ENCODE measurements at places on chromosomes 7 and 10.

- DNase-seq: peak; percentile 33
These were observed 60.6 kb upstream of the AKR1C1 start for GRCh38 chr10:4902571-4903011.

- DNase-seq: no peak
These were observed 145.4 kb downstream of the SNX10 start for GRCh38 chr7:26437003-26437532.

DNA sequence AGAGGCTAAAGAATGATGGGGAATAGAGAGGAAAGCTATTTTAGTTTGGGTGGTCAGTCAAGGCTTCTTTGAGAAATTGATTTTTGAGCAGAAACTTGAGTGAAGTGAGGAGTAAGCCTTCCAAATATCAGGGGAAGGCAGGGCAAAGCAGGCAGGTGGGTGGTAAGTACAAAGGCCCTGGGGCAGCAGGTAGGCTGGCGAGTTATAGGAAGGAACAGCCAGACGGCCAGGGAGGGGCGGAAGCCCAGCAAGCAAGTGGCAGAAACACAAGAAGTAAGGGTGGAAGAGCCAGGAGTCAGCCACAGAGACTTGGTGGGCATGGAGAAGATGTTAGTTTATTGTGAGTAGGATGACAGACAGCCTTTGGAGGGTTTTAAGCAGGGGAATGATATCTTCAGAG is 34.9 kb downstream of the VWA2 start:
- no peak for DNase-seq

DNA sequence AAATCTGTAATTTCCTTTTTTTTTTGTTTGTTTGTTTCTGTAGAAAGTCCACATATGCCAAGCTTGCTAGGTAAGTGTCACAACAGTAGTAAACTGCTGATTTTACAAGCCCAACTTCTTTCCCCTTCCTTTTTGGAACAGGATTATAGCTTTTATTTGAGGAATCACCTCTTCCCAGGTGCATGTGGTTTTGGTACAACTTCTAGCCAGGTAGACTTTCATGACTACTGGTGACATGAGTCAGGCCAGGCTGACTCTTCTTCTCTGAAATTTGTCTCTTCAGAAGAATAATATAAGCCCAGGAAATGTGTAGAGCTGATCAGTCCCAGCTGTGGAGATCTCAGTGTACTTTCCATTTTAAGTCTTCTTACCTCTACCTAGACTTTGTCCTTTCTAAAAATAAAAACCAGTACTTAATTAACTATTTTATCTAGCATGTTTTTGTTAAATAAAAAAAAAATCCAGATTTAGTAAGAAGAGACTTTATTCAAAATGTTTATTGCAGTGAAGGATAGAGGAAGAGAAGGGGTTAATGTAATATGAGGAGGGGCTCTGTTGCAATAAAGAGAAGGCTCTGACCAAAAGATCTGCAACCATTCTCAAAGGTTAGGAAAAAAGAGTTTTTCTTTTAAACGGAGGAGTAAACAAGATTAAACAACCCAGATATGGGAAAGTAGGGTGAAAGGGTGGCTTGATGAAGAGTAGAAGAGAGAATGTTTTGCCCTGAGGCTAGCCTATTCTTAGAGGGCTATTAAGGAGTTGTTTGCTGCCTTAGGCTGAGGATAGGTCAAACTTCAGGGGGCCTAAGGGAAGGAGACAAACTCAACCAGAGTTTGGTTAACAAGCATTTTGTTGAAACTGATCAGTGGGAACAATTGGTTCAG is 664.2 kb downstream of the SORCS1 start:
- DNase-seq: no peak

DNA sequence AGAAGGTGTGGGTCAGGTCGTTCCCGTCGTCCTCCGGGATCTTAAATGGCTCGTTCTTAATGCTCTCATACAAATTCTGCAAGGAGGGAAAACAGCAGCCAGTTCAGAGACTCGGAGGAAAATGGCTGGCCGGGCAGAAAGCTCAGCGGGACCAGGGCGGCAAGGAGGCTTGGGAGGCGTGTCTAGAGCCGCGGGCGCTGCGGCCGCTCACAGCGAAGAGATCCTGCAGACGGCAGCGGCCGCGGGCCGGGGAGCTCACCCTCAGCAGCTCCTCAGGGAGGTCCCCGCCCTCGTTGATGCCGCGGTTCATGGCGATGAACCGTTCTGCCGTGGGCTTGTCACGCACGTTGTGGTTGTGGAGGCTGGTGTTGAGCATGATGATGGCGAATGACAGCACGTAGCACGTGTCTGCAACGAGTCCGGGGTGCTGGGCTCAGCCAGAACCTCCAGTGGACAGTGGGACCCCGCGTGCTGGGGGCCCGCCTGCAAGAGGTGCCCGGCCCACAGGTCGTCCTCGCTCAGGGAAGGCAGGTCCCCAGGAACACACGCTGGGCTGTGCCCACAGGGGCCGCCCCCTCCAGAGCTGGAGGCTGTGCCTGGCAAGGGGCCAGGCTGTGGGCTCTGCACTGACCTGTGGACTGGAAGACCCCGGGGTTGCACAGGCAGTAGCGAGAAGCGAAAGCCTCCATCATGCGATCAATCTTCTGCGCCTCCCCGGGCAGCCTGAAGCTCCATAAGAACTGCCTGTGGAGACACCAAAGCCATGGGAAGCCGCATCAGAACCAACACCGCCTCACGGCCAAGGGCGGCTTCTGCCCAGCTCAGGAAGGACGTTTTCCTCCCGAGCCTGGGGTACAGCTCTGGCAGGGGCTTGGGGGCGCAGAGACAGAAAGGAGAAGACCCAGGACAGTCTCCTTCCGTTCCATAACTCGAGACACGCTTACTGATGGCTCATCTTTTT is 101.6 kb downstream of the CYTH3 start:
- DNase-seq: no peak

DNA sequence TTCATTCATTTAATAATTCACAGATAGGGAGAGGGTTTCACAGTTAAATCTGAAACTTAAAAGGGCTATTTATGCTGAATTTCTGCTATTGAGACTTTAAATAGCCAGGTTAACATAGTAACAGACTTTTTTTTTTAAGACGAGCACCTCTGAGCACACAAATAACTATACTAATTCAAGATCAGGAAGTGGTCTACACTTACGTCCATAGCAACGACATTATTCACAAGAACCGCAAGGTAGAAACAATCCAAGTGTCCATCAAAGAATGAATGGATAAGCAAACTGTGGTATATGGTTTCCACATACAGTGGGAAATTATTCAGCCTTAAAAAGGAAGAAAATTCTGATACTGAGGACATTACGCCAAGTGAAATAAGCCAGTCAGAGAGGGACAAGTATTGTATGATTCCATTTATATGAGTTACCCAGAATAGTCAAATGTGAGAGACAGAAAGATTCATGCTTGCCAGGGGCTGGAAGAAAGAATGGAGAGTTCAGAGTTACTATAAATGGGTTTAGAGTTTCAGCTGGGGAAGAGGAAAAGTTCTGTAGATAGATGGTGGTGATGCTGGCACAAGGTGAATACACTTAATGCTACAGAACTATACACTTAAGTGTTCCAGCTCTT is 140.3 kb upstream of the LAMB4 start:
- DNase-seq: no peak

DNA sequence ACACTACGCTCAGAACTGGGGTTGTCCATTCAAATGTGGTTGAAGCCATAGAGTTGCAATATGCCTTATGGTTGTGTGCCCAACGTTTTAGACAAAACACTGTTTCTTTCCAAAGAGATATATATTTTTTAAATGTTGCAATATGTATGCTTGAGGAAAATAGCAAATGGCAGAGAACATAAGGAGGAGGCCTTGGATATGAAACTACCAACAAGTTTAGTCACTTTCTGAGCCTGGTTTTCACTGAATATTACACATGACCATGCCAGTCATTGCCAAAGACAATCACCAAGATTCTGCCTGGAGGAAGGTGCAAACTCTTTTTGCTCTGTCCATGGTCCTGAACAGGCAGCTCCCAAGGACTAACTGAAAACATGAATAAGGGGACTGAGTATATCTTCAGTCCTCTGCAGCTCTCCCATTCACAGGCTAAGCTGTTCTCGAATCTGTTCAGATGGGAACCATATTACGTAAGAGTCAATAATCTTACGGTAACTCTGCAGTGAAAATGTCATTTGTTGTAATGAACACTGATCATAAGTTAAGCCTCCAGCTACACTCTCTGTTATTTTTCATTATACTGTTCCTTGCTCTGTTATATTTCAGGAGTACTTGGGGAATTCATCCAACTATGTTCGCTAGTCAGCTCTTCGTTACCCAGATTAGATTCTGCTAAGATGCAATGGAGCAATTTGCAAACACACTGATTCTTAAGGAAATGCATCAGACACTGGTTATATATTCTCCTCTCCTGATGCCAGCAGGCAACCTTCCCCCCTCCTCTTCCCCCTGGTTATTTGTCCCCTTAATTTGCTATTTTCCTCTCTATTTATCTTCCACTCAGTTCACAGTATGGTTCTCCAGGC is 90.7 kb upstream of the C1QL3 start:
- DNase-seq: no peak

DNA sequence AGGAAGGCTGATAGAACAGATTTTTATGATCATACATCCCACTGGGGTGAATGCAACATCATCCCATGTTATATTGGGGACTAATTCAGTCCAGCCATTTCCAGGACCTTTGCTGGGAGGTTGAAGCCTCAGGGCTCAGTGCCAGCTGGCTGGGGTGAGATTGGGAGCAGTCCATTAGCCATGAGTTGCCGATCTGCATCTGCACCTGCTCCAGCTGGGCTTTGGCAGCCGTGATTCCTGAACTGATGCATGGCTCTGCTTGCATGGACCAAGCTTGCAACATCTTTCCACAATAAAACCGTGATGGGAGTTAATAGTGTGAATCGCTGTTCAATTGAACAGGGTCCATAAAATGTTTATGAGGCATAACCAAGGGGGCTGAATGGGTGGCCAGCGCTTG is 346.9 kb downstream of the TYW1 start:
- no peak for DNase-seq

- DNase-seq: peak; percentile 49
These were observed 67.8 kb downstream of the ZRANB1 start for GRCh38 chr10:125009661-125010161.

DNA sequence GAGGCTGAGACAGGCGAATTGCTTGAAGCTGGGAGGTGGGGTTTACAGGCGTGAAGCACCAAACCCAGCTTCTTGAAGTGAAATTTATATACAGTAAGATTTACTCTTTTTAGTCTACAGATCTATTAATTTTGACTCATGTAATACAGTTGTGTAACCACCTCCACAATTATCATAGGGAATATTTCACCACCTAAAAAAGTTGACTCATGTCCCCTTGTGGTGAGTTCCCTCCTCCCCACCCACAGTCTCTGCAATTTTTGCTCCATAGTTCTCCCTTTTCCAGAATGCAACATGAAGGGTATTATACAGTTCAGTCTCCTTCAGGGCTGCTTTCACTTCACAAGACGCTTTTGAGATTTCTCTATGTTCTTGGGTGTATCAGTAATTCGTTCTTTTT is 156.8 kb downstream of the FAM107B start:
- DNase-seq: no peak

- DNase-seq: no peak
These were observed 258.3 kb downstream of the SNX13 start for GRCh38 chr7:17681965-17682364.

DNA sequence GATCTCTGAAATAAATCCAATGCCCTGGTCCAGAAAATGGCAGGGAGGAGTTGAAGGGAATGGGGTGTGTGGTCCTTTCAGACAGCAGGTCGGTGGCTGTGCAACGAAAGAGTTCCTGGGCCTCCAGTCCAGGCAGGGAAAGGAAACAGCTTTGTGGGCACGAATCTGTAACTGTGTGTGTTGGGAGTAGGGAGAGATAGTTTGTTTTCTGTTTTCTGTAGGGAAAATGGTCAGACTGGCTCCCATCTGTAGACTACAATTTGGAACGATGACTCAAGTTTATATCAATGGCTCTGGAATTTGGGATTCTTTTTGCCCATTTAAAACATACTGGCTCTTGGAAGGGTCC is 2.6 kb upstream of the HOXA9 start:
- DNase-seq: no peak

DNA sequence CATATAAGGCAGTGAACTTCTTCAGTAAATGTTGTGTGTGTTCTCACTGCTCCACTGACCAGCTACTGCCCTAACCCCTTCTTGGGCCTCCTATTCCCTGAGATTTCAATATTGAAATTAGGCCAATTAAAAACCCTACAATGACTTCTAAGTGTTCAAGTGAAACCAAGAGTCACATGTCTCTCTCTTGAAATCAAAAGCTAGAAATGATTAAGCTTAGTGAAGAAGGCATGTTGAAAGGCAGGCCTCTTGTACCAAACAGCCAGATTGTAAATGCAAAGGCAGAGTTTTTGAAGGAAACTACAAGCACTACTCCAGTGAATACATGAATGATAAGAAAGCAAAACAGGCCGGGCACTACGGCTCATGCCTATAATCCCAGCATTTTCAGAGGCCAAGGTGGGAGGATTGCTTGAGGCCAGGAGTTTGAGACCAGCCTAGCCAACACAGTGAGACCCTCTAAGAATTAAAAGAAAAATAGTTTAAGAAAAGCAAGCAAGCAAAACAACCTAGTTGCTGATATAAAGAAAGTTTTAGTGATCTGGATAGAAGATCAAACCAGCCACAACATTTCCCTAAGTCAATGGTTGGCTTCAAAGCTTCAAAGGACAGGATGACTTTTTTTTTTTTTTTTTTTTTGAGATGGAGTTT is 22.3 kb downstream of the BRAF start:
- DNase-seq: no peak

GRCh38 chr10:60189861-60190475 is 199.7 kb downstream of the ANK3 start:
- no peak for DNase-seq

GRCh38 chr10:615583-616152 is 73.8 kb downstream of the DIP2C start:
- peak; percentile 54 for DNase-seq

DNA sequence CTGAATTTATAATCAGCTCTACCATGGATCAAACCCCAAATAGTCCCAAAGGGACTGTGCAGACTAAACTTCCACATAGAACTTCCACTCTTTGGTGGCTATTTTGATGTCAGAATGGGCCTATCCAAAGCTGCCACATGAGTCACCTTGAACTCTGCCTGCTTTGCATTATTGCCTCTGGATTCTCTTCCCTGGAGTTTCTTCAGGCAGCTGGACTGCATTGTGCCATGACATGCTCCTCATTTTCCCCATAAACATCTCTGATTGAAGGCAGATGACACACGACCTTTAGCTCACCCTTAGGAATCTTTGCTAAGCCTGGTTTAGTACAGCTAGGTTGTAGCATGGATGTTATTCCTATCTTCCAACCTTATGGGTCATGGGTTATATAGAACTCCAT is 251.7 kb downstream of the FZD1 start:
- no peak for DNase-seq

- DNase-seq: no peak
These were observed 104.0 kb upstream of the FAM133B start for GRCh38 chr7:92694211-92694610.

- DNase-seq: no peak
These were observed 94.9 kb downstream of the GPR26 start for GRCh38 chr10:123761038-123761428.

DNA sequence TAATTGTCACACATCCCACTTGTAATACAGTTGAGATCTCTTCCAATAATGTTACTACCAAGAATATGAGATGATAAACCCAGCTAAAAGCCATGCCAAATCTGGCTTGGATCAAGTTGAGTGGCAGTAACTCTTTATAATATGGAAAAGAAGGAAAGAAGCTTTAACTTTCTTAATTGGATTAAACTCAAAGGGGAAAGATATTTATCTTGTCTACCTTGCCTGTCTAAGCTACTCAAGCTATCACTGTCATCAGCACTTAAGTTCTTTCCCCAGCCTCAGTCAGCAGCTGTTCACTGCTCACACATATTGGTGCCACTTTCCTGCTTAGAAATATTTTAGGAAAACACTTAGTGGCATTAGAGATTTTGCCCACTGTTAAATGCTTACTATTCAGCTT is 350.7 kb downstream of the IPMK start:
- DNase-seq: no peak

Data from Ammon's horn (tissue), 1 donor.